ENCODE measurements at places on chromosomes 11 and 22.

DNA sequence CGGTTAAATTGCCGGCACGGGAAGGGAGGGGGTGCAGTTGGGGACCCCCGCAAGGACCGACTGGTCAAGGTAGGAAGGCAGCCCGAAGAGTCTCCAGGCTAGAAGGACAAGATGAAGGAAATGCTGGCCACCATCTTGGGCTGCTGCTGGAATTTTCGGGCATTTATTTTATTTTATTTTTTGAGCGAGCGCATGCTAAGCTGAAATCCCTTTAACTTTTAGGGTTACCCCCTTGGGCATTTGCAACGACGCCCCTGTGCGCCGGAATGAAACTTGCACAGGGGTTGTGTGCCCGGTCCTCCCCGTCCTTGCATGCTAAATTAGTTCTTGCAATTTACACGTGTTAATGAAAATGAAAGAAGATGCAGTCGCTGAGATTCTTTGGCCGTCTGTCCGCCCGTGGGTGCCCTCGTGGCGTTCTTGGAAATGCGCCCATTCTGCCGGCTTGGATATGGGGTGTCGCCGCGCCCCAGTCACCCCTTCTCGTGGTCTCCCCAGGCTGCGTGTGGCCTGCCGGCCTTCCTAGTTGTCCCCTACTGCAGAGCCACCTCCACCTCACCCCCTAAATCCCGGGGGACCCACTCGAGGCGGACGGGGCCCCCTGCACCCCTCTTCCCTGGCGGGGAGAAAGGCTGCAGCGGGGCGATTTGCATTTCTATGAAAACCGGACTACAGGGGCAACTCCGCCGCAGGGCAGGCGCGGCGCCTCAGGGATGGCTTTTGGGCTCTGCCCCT, 529 bp upstream of the CCND1 start:
- DNase-seq, result peak; percentile 21

DNA sequence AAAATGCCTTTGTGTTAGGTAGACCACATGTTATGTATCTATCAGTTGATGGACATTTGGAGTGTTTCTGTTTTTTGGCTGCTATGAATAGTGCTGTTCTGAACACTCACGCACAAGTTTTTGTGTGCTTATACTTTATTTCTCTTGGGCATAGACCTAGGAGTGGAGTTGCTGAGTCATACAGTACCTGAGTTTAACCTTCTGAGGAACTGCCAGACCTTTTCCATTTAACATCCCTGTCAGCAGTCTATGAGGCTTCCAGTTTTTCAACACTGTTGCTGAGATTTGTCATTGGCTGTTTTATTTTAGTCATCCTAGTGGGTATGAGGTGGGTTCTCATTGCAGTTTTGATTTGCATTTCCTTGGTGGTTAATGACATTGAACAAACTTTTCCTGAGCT, 4.4 kb downstream of the CTTN start:
- no peak for DNase-seq

- no peak for DNase-seq
Measured at GRCh38 chr22:32920734-32921133, 119.2 kb downstream of the TIMP3 start.

DNA sequence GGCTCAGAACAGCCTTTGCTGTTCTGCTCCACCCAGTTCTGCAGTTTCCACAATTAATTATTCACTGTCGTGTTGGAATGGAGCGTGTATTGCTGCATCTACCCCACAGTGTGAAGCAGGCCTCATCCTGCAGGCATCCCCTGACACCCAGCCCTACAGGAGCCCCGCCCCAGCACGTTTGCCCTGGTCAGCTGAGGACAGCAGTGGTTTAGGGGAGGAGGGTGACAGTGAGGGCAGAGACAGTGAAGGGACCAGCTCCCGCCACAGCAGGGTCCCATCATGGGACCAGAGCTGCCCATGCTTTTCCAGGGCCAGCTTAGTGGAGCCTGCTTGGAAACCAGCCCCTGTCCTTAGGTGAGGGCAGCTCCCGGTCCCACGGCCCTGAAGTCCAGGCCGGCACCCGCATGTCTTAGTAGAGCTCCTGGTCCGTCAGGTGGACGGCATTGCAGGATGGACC, 273.0 kb downstream of the TBC1D22A start:
- no peak for DNase-seq

- no peak for DNase-seq
Measured at GRCh38 chr11:47413351-47413750, 5.0 kb downstream of the SLC39A13 start.

- DNase-seq, result peak; percentile 93
Measured at GRCh38 chr11:72069787-72070251, 10.5 kb downstream of the NUMA1 start.

DNA sequence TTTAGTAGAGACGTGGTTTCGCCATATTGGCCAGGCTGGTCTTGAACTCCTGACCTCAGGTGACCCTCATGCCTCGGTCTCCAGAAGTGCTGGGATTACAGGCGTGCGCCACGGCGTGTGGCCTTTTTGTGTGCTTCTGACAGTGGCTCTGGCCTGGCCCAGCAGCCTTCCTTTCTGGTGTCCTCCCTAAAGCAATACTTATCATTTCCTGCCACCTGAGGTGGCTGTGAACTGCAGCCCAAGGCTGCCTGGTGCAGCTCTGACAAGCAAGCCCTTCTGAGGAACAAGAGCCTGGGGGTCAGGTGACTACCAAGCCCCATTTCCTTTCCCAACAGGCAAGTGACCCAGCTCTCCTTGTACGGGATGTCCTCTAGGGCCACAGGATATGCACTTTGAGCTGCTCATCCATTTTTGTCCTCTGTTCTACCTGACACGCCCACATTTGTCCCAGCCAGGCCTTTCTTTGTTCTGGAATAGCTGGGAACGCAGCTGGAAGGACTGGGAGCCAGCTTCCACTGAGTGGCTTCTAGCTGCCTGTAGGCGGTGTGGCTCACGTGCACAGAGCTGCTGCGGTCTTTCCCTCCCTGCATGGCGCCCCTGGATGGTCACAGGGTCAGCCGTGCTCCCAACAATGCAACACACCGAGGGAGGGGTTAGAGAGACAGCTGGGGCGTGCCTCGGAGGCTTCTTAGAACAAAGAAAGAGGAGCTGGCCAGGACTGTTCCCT, 12.3 kb upstream of the BID start:
- DNase-seq, result peak; percentile 37

DNA sequence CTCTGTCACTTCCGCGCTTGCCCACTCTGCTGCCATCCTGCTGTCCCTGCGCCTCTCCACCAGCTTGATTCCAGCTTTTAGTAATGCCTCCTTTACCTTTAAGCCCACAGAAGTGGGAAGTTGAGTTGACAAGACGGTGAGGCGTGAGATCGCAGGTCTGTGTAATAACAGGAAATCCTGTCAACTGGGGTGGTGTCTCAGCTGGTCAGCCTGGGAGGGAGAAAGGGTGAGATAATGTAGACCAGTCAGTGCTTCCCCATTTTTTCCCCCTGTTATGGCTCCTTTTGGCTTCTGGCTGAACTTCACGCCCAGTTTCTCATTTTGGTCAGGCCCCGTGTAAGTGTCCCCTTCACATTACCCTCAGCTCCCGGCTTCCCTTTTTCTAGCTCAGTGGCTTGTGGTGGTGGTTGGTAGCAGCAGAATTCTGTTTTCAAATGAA, 98.9 kb downstream of the TRAF6 start:
- peak; percentile 95 for DNase-seq

GRCh38 chr11:120146413-120147093, 8.6 kb upstream of the TRIM29 start:
- DNase-seq, result no peak

DNA sequence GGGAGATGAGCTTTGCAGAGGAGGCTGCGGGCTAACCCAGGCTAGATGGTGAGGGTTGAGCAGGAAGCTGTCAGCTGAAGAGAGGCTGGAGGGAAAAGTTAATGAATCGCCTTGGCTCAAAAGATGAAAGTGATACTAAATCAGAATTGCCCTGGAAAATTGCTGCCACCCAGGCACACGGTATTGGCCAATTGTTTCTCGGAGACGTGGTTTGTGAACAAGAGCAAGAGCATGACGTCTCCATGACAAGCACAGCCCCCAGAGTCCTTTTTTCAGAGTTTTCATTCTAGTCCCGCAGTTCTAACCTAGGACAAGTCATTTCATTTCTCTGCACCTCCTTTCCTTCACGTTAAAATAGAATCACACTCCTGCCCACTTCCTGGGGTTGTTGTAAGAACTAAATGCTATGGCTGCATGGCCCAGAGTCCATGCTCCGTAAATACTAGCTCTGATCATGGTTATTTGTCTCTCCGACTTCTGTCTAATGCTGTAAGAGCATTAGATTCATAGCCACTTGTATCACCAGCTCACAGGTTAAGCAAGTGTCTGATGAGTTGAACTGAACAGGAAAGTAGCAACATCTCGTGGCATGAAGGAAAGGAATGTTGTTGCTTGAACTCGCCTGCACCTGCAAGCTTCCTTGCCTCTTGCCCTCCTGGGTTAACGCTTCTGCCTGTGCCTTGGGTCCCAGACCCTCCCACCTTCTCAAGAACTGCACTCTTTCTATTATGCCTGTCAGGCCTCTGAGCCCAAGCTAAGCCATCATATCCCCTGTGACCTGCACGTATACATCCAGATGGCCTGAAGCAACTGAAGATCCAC, 33.8 kb upstream of the NUP50 start:
- peak; percentile 33 for DNase-seq

DNA sequence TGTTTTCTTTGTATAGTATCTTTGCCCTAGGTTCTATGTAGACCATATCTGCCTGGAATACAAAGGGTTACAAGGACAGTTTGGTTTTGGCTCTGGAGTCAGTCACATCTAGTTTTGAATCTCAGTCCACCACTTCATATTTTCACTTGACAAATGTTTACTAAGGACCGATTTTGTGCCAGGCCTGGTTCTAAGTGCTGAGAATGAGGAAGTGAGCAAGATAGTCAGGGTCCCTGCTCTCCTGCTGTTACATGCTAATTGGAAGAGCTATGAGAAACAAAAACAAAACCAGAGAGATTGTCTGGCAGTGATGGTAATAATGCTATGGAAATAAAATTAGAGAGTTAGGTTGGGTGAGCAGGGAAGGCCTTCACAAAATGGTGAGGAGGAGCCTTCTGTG, 66.1 kb upstream of the ARHGAP20 start:
- DNase-seq, result no peak

DNA sequence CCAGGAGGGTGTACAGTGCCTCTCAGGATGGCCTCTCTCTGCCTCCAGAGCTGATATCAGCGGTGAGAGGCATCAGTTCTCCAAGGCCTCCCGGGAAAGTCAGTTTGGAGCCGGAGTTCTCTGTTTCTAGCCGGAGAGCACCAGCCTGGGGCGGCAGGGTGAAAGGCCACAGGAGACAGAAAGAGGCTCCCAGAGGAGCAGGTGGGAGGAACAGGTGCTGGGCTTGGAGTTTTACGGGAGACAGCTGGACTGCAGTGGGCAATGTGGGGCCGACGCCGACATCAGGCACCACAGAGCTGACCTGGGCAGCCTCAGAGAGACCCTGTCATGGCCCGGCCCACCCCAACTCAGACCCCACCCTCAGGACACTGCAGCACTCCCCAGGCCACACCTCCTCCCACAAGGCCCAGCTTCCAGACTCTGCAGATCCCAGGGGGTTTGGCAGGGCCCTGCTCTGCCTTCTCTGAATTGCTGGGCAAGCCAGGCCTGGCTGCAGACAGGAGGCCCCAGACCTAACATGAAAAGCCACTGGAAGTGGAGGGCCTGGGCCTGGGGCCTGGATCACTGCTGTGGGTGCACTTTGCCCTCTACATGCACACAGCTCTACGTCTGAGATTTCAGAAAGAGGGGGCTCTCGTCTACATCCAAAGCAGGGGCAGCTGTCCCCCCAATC, 885.6 kb downstream of the BRD1 start:
- no peak for DNase-seq

- no peak for DNase-seq
Measured at GRCh38 chr11:56819916-56820315, 71.4 kb upstream of the OR9G4 start.

- no peak for DNase-seq
Measured at GRCh38 chr11:27187848-27188621, 147.4 kb downstream of the BBOX1 start.

DNA sequence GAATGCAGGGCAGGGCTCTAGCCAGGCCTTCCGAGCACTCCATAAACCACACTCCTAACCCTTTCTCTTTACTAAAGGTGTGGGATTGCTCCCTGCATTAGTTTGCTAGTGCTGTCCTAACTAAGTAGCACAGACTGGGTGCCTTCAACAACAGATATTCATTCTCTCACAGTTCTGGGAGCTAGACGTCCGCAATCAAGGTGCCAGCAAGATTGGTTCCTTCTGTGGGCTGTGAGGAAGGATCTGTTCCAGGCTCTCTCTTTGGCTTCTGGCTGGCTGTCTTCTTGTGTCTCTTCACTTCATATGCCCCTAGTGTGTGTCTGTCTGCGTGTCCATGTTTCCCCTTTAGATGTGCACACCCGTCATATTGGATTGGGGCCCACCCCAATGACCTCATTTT, 59.8 kb downstream of the GALNT18 start:
- DNase-seq, result no peak

- DNase-seq, result no peak
Measured at GRCh38 chr11:117774553-117774952, 22.5 kb downstream of the DSCAML1 start.

- DNase-seq, result peak; percentile 6
Measured at GRCh38 chr22:21981874-21982273, 713 bp downstream of the TOP3B start.

GRCh38 chr11:62726156-62726914, 922 bp downstream of the HNRNPUL2 start:
- DNase-seq, result no peak

DNA sequence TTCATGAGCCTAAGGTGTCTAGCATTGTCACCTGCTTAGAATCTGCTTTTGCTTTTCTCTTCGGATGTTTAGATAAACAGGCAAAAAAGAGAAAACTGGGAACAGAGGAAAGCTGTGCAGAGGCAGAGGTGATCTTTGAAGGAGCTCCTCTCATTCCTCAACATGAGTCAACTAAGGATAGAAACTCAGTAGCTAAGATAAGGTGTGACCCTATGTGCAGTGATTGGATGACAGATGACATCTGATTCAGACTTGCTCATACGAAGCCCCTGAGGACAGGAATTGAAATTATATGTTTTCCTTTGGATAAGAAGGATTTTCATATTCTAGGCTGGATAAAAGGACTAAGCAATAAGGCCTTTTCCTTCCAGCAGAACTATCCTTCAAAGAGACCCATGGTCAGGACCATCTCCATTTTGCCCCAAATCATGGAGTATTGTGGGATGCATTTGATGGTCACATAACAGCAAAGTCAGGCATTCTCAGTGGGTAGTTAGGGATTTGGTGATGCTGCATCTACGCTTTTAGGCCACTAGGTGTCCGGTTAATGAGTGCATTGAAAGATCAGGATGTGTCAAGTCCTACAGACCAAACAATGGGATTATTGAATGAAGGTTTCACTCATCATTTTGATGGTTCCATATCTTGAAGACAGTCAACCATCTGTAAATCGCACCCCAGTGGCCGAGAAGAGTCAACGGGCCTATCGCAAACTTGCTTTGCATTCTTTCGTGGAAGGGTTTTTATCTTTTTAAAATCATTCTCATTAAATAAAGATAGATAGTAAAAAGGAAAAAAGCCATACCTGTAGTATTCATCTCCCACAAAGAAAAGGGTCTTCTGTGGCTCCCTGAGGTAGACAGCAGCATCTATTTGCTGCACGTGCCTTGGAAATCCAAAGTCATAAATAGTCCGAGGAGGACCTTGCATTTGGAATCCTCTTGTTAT, 32.2 kb downstream of the MMP20 start:
- no peak for DNase-seq
